ENCODE measurements at places on chromosomes 5 and 9.

DNA sequence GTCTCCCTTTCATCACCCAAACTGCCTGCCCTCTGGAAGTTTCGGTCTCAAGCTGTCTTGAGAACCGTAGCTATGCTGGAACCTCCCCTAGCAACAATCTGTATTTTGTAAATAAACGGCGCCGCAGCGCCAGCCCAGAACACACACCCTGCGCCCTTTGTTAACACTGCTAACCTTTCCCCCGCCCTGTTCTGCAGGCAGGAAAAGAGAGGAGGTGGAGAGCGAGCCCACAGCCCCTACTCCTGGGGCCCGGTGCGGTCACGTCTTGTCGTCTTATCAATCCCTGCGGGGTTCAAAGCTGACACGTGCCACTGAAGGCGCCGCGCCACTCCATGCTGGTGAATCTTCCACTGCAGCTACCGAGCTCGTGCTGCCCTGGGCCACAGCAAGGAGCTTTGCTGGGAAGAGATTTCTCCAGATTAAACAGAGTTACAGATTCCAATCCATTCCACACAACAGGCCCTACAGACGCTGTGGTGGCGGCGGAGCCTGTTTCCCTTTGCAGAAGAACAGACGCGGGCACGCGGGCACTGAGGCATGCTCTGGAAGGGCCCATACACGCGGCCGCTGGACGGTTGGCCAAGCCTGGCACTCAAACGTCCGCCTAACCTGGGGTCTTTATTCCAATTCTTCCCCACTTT lies 25.3 kb downstream of the ZDHHC11B start:
- DNase-seq: no peak

GRCh38 chr9:124297915-124298645 lies 40.3 kb downstream of the NEK6 start:
- DNase-seq: no peak

DNA sequence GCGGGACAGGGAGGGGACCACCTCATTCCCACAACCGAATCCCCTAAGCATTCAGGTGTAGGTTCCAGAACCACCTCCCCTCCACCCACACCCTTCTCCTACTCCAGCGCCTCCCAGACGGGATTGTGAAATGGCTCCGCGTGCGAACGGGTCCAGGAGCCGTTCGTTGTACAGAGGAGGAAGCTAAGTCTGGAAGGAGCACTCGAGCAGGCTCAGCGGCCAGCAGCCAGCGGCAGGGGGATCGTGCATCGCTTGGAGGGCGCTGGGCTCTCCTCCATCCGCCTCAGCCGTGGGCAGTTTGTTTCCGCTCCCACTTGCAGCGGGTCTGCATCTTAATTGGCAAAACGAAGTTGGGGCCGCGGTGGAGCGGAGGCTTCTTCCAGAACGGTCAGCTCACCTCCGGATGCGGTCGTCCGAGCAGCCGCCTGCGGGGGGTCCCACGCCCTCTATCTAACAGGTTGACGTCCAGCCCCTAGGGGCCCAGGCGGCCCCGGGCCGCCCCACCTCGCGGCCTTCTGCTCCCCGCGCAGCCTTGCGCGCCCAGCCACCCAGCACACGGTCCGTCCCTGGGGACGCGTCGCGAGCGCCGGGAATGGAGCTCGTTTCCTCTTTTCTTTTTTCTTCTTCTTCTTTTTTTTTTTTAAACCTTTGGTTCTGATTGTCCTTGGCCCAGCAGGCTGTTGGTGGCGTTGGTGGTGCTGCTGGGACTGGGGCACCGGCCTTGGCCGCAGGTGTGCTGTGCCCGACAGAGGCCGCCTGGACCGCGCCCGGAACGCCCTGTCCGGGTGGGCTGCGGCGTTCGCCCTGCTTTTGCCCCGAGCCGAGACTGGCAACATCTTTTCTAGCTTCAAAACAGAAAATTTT lies 3.9 kb upstream of the BARX1 start:
- DNase-seq: peak; percentile 51

GRCh38 chr5:30197662-30198061 lies 995.8 kb upstream of the CDH6 start:
- DNase-seq: no peak
